ENCODE measurements at places on chromosomes 12 and 14.

GRCh38 chr14:56271970-56272369 is 153.8 kb downstream of the PELI2 start:
- no peak for DNase-seq

DNA sequence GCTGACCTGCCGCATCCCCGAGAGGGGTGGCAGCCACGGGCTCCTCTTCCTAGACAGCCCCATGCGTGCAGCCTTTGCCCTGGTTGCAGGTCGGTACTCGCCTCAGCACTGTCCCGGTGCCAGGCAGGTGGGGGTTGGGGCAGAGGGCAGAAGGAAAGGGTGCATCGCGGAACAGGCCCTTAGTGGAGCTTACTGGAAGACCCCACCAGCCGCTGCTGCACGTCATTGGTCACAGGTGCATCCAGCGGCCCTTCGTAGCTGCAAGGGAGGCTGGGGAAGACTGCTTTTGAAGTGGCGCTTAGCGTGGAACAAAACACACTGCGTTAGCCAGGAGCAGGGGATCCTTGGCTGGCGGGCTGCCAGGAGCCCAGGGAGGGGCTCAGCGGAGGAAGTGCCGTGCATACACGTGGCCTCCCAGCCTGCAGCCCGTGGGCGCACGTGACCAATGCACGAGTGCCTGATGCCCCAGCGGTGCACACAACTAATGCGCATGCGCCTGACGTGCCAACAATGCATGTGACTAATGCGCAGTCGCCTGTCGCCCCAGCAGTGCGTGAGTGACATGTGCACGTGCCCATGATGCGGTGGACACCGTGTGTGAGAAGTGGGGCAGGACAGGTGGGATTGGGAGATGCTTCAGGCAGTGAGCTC is 5.0 kb upstream of the EP400 start:
- no peak for DNase-seq

DNA sequence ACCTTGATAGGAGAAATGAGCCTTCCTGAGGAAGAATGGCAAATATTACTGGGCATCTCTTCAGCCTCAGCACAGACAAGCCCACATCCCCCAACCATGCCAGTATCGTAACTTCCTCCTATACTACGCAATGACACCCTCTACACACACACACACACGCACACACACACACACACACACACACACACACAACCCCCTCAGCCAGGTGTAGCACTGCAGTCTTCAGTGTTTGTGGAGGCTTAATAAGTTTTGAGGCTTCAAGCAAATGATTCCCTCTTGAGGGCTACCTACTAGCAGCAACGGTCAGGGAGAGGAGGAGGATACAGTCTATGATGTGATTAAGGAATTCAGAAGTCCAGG is 1.6 kb downstream of the DGKA start:
- DNase-seq: no peak

DNA sequence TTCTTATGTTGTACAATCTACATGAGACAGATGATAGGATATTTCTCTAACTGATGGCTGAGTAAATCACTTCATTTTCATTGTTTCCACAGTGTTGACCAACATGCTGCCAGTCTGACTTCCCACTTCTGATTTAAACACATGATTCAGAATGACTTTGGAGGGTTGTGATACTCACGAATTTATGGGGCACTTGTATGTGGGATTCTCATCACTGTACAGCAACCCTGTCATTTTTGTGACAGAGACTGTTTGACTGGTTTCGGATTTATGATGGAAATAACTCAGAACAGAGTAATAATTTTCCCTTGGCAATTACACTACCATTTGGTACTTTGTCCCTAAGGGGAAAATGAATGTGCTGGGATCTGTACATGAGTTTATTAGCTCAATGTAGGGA is 333.8 kb downstream of the TRHDE start:
- no peak for DNase-seq

- no peak for DNase-seq
Measured at GRCh38 chr12:117060246-117060928, 38.8 kb downstream of the TESC start.

DNA sequence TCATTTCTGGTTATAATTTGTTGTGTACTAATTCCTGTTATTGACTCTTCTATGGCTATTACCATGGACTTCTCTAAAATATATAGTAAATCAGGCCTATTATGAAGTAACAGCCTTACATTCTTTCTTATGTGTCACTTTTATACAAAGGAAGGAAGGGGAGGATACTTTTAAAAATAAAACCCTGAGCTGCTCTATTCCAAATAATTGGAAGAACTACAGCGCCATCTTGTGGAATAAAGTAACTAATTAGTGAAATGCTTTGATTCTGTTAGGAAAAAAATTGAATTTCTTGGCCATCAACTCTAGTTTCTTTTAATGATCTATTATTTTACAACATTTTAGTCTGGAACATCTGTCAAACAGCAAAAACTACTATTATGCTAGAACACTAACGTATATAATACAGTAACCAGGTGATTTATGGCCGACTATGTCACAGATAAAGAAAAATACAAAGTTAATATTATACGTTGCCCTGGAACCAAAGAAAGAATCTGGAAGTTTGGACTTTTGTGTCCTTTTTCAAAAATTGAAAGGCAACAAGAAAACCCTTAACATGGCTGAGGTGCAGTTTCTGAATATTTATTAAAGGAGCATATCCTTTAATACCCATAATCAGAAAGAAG is 55.0 kb upstream of the NELL2 start:
- DNase-seq: no peak

DNA sequence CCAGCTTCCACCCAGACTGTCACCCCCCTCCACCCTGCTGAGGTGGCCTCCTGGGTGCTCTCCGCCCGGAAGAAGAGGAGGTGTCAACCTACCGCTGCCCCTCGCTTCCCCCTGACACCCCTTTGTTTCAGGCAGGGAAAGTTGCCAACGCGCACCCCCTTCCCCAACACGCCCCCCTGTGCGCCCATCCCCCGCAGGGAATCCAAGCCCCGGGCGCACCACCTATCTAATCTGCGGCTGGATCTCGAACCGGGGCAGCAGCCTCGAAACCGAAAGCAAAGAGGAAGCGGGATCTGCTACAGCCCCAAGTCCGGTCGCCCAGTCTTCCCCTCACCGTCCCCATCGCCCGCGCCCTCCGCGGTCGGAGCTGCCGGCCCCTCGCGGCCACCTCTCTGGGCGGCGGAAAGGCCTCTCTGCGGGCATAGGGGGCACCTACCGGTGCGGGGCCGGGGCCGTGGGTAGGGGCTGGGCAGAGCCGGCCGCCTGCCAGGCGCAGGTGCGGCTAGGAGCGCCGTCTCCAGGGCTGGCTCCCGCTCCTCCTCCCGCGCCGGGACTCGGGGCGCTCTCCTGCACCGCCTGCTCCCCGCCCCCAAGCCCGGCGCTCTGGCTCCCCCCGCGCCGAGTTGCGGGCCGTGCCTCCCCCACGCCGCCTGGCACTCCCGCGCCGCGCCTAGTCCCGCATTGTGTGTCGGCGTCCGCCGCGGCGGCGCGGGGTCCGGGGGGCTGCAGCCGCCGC is 18.3 kb upstream of the PLEKHH1 start:
- no peak for DNase-seq

DNA sequence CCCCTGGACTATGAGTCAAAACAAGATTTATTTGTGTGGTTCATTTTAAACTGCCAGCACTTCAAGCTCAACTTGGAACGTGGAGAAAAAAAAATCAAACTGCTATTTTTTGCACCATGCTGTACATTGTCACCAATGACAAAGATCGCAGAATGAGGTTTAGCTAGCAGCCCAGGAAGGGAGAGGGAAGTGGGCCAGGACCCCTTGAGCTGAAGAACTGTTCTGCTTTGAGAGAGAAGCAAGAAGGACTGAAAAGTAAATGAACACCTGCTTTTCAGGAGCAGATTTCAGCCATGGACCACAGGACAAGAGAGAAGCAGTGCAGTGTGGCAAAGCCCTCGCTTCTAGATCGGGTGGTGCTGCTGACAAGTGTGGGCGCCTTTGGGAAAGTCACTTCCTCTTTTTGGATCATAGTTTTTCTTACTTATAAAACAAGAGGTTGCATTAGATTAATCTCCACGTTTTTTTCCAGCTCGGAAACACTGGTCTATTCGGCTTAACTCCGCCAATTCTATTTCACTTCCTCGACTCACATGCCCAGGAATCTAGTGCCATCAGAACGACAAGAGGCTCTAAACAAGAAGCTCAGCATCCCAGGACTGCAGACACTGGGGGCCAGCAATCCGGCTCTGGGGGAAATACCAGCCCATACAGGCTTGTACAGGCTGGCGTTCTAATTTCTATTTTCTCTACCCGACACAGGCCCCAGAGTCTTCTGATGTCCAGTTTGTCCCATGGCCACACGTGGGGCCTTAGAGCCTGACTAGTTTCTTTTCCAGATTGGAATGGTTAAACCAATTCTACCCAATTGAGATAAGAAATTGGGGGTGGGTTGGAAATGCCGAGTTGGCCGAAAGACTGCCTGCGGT is 129.9 kb downstream of the CRACR2A start:
- no peak for DNase-seq

GRCh38 chr12:64099397-64099796 is 122.7 kb downstream of the KICS2 start:
- DNase-seq: no peak

DNA sequence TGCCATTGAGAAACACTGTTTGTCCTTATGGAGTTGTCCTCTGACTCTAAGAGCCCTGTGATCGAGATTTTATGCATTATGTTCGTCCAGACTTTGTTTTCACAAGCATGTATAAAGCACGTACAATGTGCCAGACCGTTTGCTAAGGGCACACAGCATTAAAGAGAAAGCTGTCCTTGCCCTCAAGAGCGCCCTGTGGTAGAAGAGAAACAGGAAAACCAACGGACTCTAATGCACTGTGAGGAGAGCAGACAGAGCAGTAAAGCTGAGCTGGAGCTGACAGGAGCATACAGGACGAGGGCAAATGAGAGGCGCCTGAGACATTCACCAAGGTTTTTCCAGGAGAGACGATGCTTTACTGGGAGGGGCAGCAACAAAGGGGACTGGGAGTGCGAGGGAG is 66.2 kb upstream of the OVCH1 start:
- DNase-seq: no peak

GRCh38 chr14:51248016-51248987 is 8.3 kb downstream of the TMX1 start:
- DNase-seq: no peak

GRCh38 chr12:108589028-108589839 is 8.7 kb downstream of the TMEM119 start:
- DNase-seq: no peak

GRCh38 chr14:24224618-24225071 is 7.5 kb downstream of the NEDD8 start:
- no peak for DNase-seq

DNA sequence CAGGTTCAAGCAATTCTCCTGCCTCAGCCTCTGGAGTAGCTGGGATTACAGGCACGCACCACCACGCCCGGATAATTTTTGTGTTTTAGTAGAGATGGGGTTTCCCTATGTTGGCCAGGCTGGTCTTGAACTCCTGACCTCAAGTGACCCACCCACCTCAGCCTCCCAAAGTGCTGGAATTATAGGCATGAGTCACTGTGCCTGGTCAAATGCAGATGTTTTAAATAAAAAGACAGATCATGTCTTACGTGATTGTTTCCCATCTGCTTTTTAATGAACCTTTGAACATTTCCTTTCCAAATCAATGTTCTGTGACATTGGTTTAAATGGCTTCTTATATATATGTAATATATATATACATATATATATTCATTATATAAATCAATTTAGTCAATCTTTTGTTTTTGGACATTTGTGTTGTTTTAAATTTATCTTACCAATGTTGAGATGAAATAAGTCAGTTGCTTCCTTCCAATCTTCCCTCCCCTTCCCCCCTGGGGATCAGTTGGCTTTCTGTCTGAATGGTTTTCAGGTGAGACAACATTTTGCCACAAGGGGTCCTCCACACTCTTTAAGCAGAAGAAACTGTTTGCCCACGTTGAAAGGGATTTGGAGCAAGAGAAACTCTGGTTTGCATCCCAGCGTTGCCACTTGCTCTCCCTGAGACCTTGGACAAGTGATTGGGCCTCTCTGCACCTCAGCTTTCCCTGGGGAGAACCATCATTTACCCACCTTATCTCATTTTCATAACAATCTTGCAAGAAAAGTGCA is 47.6 kb upstream of the RBM19 start:
- no peak for DNase-seq

DNA sequence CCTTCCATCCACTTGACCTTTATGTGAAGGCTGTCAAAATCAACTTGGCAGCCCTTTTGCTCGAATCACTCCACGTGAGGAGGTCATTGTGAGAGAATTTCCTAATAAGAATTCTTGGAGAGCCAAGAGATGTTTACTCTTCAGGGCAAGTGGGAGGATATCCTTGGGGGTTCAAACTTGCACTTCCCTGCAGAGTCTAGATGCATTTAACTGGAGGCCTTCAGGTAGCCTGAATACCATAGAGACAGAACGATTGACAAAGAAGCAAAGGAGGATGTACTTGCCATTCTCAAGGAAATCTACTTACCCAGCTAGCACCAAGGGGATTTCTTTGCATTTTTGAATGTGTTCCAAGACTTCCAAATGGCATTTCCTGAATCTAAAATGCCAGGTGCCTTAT is 1702.6 kb upstream of the FLRT2 start:
- DNase-seq: no peak
